ENCODE measurements at places on chromosomes 1 and 21.
A peak's percentile ranks its signal among the peaks of the same experiment; 100 is the strongest.

DNA sequence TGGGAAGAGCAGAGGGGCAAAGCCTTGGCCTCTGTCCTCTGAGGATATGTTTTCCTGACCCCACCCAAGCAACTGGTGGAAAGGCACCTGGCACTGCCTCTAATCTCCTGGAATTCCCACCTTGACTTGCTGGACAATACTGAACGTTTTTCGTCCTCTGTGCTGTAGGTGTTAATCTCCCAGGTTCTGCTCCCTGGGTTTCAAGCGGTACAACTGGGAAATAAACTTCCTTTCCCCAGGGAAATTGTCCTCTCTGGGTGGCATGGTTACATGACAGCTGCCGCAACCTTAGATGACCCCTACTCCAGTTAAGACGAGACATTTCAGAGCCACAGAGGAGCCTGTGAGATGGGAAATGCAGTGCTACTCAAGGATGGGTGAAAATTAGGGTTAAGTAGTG, 57.3 kb upstream of the BCAR3 start:
- no peak for DNase-seq

DNA sequence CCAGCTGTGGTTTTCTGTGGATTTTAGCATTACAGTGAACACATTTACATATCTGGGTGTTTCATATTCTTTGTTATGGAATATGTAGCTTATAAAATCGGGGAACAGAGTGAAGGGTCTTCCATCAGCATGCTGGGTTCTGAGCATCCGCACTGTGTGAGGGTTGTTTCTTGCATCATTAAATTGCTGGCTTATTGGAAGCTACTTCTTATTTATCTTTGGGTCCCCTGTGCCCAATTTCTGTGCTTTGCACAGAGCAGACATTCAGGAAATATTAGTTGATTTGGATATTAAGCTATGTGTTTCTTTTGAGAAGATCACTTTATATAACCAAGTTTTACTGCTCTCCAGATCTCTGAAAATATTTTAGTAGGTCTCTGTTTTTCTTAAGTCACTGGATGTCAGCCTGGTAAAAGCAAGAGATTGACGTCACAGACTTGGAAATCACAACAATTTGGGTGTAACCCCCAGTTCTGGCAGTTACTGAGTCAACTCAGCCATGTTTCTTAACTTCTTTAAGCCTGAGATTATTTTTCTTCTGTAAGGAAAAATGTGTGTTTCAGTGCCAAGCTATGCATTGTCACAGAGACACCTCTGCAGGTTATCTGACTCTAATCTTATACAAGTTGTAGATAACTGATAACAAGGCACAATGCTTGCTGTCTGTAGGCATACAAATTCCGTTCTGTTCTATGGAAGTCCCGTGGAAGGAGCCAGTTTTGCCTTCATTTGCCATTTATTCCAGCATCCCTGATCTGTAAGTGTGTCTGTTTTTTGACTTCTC, 258.3 kb upstream of the KAZN start:
- DNase-seq: no peak

- DNase-seq: no peak
Measured at GRCh38 chr1:75836528-75837100, 39.9 kb downstream of the MSH4 start.

- DNase-seq: no peak
Measured at GRCh38 chr1:207323425-207324225, 2.1 kb downstream of the CD55 start.

GRCh38 chr21:36791695-36792470, 93.0 kb downstream of the SIM2 start:
- no peak for DNase-seq

DNA sequence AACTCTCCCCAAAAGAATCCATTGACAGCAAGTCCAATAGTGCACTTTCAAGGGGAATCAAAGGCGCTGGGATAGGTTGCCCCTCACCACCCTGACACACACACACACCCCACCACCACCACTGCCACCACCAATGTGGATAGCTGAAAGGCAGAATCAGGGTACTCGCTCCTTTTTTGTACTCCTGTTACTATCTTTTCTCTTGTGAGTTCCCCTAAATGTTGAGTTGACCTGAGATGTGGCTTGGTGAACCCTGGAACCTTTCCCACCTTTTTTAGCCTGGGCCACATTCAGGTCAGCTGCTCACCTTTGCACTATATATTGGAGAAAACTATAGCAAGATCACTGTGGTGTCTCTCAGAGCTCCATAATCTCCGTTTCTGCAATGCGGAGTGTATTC, 3.9 kb downstream of the S100A8 start:
- DNase-seq: no peak

DNA sequence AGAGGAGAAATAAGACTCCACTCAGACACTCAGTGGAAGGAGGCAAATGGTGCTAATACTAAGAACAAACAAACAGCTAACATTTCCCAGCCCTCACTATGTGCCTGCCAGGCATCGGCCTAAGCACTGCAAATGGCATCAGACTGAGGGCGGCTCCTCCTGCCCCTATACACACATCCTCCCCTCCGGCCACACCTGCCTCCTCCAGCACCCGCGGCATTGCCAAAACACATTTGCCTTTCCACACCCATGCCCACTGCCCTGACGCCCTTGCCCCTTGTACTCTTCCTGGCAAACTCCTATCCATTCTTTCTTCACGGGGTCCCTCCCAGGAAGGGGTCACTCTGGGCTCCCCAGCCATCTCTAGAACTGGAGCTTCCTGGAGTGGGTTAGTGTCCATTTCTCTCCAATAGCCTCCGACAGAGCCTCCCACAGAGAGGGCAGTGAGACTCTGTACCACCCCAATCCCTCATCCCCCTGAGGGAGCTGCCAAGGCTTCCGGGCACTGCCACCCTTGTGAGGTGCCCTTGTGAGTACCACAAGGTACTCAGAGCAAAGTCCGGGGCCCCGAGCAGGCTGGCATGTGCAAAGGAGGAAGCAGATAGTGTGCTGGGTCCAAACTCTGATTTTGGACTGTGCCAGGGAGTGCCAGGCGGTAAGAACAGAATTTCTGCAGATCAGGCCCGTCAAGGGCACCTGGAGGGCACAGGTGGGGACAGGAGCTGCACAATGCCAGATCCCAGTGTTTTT, 959 bp downstream of the AKR7A3 start:
- no peak for DNase-seq

DNA sequence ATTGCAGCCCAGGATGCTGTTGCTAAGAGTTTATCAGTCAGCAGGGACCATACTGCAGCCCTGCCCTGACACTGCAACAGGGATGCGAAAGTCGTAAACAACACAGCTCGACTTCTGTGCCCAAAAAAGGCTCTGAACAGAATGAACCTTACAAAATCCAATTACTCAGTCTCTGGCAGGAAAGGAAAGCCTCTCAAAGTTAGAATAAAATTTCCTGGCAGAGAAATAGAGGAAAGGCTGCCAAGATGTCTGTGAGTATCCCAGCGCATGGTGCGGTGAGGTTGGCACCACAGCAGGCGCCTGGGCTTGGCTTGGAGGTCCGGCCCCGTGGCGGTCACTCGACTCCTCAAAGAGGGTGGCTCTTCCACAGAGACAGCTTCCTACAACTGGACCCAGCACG, 185.8 kb downstream of the PCP4 start:
- DNase-seq: no peak

- DNase-seq: no peak
Measured at GRCh38 chr1:230458509-230458908, 32.4 kb upstream of the PGBD5 start.

- DNase-seq: no peak
Measured at GRCh38 chr1:71610476-71610875, 529.6 kb upstream of the ZRANB2 start.

DNA sequence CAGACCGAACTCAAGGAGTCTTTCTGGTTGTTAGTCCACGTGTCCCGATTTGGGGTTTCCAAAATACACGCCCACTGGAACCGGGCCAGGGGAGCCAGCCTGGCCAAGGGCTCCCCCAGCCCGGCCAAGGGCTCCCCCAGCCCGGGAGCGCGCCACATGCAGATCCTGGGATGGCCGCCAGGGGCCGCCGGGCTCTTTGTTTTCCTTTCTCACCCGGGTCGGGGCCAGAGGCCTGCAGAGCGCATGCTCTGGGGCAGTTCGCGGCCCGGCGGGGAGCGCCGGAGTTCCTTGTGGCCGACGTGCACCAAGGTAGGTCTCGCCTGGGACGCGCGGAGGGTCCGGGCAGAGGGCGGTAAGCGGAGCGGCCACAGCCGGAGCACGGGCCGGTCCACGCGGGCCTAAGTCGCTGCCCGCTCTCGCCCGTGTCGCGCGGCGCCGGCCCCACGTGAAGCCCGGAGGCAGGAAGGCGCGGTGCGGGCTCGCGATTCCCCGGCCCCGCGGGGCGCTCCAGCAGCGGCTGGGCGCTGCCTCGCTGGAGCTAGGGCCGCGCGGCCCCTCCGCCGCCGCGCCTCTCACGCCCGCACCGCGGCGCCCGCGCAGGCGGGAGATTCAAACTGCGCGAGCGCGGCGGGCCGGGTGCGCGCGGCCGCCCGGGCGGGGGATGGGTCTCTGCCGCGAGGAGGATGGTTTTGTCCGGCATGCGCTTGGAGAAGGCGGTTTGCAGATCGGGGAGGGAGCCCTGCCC, 12.3 kb downstream of the RCC1 start:
- DNase-seq: peak; percentile 91

- no peak for DNase-seq
Measured at GRCh38 chr1:78447086-78447485, 43.7 kb upstream of the PTGFR start.

- no peak for DNase-seq
Measured at GRCh38 chr1:206447422-206447765, 22.9 kb upstream of the IKBKE start.

DNA sequence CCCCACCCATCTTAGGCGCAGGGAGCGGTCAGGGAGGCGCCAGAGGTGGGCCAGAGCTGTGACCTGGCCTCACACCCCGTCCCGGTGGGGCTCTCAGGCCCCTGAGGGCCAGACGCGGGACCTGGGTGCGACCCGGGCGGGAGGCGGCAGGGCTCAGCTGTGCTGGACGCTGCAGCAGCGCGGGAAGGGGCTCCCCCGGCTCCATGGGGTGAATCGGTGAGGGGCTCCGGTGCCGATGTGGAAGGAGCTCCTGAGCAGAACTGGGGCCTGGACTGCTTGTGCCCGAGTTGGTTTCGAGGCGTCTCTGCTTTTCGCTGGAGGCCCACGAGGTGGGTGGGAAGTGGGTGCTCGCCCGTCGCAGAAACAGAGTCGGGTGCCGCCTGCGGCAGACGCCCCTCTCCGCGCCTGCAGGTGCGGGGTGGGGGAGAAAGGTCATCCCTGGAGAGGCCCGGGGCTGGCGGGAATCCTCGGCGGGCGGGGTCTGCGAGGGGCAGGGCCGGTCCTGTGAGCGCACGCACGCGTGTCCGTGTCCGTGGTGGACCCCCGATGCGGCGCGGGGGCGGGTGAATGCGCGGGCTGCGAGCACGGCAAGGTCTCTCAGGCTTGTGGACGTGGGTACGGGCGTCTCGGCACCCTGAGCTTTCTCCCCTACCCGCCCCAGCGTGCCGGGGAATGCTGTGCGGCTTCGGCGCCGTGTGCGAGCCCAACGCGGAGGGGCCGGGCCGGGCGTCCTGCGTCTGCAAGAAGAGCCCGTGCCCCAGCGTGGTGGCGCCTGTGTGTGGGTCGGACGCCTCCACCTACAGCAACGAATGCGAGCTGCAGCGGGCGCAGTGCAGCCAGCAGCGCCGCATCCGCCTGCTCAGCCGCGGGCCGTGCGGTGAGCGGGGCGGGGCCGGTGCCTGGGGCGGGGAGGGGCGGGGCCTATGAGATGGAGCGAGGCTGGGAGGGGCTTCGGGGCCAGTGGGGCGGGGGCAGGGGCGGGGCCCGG, 20.4 kb downstream of the AGRN start:
- DNase-seq: peak; percentile 57

DNA sequence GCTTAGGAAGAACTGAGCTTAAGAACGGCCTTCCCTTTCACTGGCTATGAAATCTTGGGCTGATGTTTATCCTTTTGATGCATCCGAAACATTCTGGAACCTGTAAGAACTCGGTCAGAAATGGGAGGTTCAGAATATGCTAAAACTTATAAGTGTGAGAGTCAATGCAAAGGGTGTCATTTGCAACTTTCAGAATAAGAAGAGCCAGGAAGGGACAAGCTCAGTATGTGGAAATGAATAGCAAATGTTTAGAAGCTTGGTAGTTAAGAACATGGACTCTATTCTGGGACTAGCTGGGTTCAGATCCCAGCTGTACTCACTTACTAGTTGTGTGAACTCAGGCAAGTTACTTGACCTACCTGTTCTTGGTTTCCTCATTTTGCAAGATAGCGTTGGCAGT, 234.1 kb downstream of the OMA1 start:
- no peak for DNase-seq

DNA sequence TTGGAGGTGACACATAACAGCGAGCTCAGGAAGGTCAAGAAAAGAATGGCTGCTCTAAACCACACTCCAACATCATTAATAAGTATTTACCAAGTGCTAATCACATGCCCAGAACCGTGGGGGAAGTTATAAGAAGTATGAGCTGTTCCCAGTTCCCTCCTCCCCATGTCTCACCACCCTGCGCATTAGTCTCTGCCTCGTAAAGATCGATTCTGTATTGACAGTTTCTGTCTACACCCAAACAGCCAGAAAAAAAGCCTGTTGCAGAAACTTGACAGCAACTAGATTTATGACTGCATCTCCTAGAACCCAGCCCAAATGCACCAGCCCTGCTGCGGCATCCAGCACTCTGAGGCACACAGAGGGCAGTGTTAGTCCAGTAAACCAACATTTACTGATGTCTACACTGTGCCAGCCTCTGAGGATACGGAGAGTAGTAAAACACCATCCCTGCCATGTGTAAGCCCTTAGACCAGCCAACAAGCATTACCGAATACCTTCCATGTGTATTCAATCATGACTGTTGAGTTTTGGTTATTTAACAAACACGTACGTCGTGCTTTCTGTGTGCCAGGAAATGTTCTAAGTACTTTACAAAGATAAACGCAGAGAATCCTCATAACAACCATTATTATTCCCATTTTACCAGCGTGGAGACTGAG, 63.6 kb upstream of the ZBTB40 start:
- DNase-seq: no peak

- no peak for DNase-seq
Measured at GRCh38 chr1:58258082-58258481, 288.4 kb downstream of the OMA1 start.

- DNase-seq: no peak
Measured at GRCh38 chr1:162974810-162975209, 94.4 kb upstream of the RGS4 start.

GRCh38 chr1:98700228-98700627, 38.7 kb downstream of the SNX7 start:
- DNase-seq: no peak

DNA sequence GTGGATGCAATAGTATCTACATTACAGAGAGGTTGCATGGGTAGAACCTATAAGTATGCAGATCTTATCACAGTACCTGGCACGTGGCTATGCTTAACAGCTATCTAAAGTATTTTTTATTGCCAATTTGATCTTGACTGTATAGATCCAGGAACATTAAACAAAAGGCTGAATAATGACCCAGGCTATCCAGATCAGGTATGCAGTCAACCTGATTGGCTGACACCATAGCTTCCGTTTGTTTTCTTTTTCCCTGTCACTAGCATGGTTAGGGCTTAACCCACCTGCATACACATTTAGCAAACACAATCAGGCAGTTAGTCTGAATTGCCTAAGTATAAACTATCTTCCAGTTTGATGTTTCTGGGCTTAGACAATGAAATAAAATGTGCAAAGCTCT, 264.9 kb upstream of the PLXNA2 start:
- DNase-seq: no peak

- no peak for DNase-seq
Measured at GRCh38 chr1:41487126-41488039, 2.9 kb upstream of the EDN2 start.

Measured in progenitor cell of endocrine pancreas (in vitro differentiated cells).